Stimulated activated CD8-positive, alpha-beta memory T cell treated with anti-CD3 and anti-CD28 coated beads, Interleukin-4, amount 100 ng/mL, for 4 hours (primary cell): ENCODE measurements at places on chromosomes 1 and 21.

GRCh38 chr1:36693161-36693525, 210.4 kb upstream of the CSF3R start:
- no peak for DNase-seq

DNA sequence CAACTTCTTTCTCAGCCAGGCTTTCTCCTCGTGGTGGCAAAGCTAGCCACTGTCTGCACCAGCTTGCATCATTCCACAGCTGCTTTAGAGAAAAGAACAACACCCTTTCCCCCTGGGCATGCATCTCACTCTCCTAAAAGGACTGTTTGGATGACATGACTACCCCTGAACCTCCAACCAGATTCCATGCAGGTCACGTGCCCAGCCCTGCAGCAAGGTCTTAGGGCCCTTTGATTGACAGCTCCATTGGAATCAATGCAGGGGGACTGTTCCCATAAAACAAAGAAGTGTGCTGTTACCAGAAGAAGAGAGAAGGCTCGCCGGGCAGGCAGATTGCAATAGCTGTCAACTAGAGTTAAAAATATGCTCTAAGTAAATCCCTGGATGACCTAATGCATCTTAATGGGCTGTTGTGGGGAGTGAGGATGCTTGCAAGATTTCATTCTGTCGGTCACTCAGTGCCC, 24.4 kb downstream of the KCNA2 start:
- no peak for DNase-seq

DNA sequence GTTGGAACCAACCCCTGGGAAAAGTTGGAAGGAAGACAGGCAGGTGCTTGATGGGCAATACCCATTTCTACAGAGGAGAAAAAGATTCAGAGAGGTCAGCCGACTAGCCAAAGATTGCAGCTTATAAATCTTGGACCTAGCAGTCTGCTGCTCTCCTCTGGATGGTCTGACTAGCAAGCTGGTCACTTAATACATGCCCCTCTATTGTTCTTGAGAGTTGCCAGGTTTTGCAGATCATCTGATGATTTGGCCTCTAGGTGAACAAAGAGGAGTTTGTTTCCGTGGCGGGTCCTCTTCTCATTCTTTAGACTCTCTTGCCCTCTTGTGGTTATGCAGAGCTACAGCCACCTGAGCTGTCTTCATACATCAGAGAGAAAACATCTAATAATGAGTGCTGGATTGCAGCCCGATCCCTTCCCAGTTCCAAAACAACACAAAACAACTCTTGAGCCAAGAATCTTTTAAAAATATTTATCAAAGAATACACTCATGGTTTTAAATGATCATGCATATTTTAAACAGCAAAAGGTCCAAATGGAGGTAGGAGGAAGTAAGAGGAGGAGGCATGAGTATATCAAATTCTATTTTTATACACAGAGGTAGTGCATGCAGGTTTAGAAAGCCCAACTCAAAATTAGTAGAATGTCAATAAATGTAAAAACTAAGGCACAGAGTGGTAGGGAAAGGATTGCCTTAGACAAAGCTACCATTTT, 115.7 kb downstream of the SLC30A10 start:
- DNase-seq = no peak

GRCh38 chr1:116748272-116748671, 6.0 kb upstream of the CD2 start:
- no peak for DNase-seq

- no peak for DNase-seq
These were observed 181.5 kb upstream of the HMGB4 start for GRCh38 chr1:33682371-33682770.

GRCh38 chr1:213457186-213457585, 406.1 kb downstream of the RPS6KC1 start:
- DNase-seq = no peak
